ENCODE measurements at places on chromosomes 12 and 14.

- no peak for DNase-seq
Observed at GRCh38 chr12:109267361-109267760, 41.7 kb downstream of the FOXN4 start.

GRCh38 chr12:4164559-4165558 is 108.7 kb upstream of the CCND2 start:
- peak; percentile 57 for DNase-seq

DNA sequence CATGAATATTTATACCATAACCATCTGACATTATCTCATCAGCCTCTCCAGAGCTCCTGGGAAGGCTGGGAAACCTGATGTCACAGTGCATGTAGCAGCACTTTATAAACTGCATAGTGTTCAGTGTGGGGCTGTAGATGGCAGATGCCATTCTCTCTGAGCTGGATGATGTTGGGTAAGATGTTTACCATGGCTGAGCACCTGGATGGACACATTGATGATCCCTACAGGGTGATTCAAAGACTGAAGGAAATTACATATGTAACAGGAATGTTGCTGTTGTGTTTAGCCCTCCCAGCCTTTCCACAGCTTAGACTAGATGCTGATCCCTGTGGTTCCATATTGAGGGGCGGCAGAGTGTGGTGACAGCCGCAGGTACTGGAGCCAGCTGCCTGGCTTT is 37.4 kb downstream of the IFT43 start:
- no peak for DNase-seq

GRCh38 chr12:90794212-90794611 is 160.8 kb downstream of the CCER1 start:
- DNase-seq = no peak

DNA sequence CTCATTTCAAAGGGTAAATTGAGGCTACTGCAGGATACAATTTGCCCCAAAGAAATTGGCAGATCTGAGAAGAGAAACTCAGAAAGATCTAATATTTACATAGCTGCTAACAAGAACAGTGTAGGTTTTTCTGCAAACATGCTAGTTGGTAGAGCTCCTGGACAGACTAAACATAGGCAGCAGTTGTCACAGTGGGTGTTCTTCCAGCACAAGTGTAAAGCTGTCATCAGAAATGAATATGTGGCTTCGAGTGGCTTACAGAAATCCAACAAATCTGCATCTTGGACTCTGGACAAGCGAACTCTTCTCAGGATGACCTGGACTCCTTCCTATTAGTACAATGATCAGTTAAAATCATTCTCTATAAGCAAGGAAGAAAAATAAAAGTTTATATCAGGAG is 5.9 kb downstream of the CBX5 start:
- no peak for DNase-seq

All from T-cell (primary cell).